ENCODE measurements at places on chromosomes 6 and 20.

DNA sequence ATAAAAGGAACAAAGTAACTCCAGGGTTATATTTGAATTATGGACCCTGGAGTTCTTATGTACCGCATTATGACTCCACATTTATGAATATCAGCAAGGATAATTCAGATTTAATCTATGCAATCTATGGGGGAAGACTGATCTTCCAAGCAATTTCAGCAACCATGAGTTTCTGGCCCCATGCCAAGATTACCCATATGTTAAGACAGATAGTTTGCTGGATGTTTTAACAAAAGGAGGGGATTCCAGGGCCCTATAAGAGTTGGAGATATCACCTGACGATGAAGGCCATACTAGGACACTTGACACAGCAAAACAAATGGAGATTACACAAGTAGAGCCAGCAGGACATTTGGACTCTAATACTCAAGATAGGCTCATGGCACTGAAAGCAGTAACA, 45.9 kb upstream of the PLN start:
- DNase-seq, result no peak

DNA sequence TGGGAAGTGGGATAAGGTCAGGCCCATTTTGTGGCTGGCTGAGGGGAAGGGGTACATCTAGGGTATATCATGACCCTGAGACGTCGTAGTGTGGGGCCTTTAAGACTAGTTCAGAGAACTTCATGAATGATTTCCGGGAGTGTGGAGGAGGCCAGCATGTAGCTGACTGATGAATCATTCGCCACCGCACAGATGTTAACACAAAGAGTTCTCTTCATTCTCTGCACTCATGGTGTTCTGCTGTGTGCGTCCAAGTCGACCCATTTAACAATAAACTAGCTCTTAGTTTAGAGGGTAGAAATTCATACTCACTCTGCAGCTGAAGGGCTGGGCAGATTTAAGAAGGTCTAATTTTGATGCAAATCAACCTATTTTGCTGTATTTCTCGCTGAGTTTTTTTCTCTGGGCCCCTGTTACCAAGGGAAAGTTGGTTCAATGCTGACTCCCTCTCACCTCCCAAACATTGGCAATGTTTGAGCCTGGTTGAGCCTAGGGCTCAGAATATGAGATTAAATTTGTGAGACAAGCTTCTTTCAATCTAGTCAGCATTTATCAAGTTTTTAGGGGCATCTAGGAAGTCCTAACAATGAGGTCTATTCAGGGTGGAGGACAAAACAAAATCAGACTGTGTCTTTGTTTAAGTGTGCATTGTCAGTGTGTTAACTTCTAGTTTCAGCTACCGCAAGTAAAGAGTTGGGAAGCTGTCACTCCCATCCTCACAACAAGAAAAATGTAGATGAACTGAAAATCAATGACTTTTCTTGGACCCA, 106.8 kb upstream of the CBLN4 start:
- no peak for DNase-seq

GRCh38 chr6:14547284-14547998, 429.9 kb downstream of the CD83 start:
- no peak for DNase-seq

- no peak for DNase-seq
Observed at GRCh38 chr6:109024368-109024767, 70.3 kb downstream of the SESN1 start.

- no peak for DNase-seq
Observed at GRCh38 chr6:18488526-18489270, 101.5 kb downstream of the RNF144B start.

DNA sequence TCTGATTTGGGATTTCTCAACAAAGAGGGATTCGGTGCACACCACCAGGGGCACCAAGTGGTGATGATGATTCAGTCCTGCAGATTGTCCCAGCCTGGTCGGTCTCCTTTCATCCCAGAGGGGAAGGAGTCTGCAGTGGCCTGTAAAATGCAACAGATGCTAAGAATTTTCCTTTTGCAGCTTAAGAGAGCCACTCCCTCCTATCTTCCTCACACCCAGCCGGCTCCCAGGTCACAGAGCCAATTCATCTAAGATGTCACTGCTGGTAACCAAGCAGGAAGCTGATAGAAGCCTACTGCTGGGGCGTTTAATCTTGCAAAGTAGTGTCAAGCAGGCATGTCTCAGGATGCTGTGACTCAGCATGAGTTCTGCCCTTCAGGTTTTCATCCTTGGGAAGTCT, 203.8 kb upstream of the LRFN2 start:
- DNase-seq, result peak; percentile 40

GRCh38 chr20:39190666-39191570, 228.8 kb downstream of the DHX35 start:
- DNase-seq, result peak; percentile 54

DNA sequence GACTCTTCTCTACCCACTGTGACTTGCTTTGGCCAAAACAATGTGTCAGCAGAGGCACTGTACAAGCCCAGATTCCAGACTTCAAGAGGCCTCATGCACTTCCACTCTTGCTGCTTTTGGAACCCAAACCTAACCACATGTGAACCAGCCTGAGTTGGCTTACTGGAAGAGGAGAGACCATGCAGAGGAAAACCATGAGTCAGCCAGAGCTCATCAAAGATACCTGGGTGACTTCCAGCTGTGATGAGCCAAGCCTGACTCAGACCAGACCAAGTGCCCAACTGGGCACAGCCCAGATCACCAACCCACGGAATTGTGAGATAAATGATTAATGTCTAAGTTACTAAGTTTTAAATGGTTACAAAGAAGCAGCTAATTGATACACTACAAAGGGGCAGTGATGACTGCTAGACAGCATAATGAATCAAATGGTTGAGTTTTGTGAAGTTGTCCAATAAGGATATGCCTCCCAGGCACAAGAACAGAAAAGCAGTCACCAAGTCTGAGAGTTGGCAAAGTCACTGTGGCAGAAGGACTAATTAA, 16.2 kb upstream of the BEND6 start:
- DNase-seq, result peak; percentile 94

DNA sequence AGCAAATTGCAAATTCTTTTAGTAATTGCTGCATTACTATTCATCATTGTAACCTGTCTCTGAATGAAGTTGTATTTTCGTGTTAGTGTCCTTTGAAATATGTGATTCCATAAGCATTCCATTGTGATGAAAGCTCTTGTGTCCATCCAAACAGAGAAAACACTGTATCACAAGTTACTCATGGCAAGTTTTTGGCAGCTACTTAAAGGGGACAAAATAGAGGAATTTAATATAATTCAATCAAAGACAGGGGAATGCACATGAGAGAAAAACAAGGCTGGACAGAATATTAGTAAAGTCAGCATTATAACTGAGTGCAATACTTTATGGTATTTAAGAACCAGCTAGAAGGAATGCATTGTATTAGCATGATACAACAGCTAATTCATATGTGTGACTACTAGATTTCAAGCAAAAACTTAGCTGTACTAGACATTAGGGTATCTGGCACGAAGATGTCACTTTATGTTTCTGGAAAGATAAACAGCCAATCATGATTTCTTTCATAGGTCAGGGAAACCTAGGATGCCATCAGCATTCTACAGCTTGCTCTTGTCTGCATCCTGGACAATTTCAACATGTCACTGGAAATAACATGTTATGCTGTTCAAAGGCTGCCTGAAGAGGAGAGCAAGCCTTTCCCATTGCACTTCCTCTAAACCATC, 270.6 kb upstream of the MARCKS start:
- DNase-seq, result peak; percentile 33

- peak; percentile 7 for DNase-seq
Observed at GRCh38 chr6:100665041-100665380, 200.3 kb upstream of the SIM1 start.

- no peak for DNase-seq
Observed at GRCh38 chr6:128150376-128150775, 249.5 kb upstream of the THEMIS start.

- peak; percentile 83 for DNase-seq
Observed at GRCh38 chr20:23225407-23226060, 125.1 kb upstream of the NXT1 start.

DNA sequence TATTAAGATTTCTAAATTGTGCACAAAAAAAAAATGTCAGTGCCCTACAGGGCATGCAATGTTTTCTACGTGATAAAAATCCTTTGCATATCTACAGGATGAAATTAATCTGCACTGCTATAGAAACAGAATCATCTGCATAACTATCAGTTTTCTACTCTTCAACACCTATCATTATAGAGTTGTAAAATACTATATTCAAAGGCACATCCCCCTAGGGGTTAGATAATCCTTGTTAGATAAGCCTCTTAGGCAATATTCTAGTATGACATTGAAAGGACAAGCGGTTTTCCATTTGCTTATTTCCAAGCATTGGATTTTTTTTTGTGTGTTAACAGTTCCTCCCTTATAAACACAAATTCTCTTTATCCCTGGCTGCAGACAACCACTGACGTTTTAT, 98.7 kb upstream of the LAMA2 start:
- no peak for DNase-seq

- no peak for DNase-seq
Observed at GRCh38 chr6:111732390-111732789, 126.7 kb upstream of the TRAF3IP2 start.

- no peak for DNase-seq
Observed at GRCh38 chr6:54935739-54936138, 89.2 kb downstream of the FAM83B start.

DNA sequence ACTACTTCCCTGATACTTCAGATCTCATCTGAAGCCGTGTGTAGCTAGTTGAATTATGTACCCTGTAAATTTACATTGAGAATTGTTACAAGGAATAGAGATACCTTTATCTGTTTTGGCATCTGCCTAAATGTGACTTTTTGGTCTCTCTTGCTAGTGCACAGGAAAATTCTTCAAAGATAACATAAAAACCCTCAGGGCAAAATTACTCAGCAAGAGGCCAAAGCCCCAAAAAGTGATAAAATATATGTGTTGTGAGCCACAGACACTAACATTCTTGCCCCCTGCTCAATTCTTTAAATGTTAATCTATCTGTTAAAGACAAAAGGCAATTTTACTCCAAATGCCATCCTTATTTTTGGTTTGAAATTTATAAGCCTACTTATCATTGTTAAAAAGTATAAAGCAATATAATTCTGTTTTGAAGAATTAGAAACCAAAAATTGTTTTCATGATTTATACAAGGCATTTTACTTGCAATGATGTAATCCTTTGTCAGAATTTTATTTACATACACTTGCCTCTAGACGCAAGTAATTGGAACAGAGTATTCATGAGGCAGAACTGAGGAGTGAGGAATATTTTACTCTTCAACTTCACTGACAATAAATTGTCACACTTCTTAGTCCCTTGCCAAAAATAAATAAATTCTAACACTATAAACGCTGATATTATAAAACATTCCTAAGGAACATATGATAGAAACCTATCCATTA, 186.2 kb downstream of the EPM2A start:
- no peak for DNase-seq

- no peak for DNase-seq
Observed at GRCh38 chr6:95648636-95649035, 71.3 kb downstream of the MANEA start.
